ENCODE measurements at places on chromosomes 5 and 9.

DNA sequence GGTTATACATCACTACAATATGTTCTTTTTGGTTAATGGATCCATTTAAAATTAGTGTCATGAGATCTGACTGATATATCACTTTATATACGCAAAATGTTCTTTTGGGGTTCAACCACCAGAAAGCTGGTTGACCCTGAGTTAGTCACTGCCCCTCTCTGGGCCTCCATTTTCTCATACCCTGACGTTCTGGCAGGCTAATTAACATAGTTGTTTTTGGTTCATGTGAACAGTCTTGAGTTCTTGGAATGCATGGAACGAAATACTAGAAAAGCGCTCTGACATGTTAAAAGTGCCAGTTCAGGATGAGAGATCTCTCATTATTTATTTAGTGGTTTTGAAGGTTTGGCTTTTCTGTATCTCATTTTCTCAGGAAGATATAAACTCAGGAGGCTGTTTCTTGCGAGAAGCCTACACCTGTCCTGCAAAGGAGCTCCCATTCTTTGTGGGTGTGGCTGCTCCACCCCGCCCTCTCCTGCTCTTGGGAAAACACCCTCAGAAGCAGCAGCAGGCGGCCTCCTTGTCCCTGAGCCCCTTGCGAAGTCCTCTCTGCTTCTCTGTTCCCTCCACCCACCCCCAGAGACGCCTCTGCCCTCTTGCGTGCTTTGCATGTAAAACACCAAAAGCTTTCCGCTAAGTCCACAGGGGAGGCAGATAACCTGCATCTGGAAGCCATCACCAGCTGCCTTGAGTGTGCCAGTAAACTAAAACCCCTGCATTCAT, 302.4 kb upstream of the PANK3 start:
- DNase-seq, result no peak

GRCh38 chr5:98774192-98775033, 950 bp downstream of the RGMB start:
- DNase-seq, result peak; percentile 64

GRCh38 chr5:158244882-158245281, 385.9 kb upstream of the CLINT1 start:
- no peak for DNase-seq

- no peak for DNase-seq
Observed at GRCh38 chr5:81181576-81182316, 51.4 kb upstream of the CKMT2 start.

DNA sequence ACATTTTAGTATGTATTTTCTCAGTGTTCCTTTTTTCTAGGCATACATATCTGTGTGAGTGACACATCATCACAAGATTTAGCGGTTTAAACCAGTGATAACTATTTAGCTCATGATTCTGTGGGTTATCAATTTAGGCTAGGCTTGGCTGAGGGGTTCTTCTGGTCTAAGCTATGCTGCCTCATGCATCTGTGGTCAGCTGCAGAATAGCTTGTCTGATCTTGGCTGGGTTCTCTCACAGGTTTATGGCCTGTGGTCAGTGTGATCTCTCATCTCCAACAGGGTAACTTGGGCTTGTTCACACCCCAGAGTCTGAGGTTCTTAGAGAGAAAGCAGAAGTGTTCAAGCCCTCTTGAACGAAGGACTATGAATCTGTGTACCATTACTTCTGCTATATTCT, 363.3 kb downstream of the KDM4C start:
- DNase-seq, result peak; percentile 14

Data from GM13976 (cell line).